ENCODE measurements at places on chromosomes 3 and 15.
A peak's percentile ranks its signal among the peaks of the same experiment; 100 is the strongest.

- no peak for DNase-seq
Observed at GRCh38 chr15:65286069-65286703, 497 bp downstream of the PARP16 start.

DNA sequence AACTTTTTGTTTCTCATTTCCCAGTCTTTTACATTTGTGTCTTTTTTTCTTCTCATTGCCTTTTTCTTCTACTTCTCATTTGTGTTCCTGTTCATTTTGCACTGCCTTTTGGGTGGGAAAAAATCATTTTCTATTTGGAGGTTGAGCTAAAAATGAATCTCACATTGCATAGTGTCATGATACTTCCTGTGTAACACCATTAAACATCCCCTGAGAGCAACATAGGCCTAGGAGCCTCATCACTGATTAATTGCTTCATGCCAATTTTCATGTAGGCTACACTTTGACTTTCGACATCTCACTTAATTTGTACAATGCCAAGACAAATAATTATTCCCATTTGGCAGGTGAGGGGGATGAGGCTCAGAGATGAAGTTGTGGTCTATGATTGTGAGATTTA, 279.2 kb downstream of the EDEM1 start:
- DNase-seq: no peak

DNA sequence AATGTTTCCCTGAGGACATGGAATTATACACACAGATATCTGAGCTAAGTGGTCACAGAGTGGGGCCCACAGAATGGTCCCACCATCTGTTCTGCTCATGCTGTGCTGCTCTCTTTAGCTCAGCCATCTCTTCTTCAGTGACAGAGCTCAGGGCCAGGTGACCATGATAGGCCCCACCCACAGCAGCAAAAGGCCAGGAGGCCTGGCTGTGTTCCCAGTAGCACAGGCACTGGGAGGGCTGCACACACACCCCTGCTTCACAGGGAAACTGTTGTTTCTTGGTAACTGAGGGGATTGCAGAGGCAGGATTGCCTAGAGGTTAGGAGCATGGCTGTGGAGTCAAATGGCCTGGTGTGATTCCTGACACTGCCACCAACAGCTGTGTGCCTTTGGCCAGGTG, 4.8 kb upstream of the FBXW12 start:
- DNase-seq: peak; percentile 35

- no peak for DNase-seq
Observed at GRCh38 chr3:4732925-4733324, 239.8 kb downstream of the ITPR1 start.

- no peak for DNase-seq
Observed at GRCh38 chr15:48748535-48748934, 62.3 kb downstream of the CEP152 start.

GRCh38 chr3:138046955-138047354, 37.0 kb downstream of the CLDN18 start:
- DNase-seq: no peak

DNA sequence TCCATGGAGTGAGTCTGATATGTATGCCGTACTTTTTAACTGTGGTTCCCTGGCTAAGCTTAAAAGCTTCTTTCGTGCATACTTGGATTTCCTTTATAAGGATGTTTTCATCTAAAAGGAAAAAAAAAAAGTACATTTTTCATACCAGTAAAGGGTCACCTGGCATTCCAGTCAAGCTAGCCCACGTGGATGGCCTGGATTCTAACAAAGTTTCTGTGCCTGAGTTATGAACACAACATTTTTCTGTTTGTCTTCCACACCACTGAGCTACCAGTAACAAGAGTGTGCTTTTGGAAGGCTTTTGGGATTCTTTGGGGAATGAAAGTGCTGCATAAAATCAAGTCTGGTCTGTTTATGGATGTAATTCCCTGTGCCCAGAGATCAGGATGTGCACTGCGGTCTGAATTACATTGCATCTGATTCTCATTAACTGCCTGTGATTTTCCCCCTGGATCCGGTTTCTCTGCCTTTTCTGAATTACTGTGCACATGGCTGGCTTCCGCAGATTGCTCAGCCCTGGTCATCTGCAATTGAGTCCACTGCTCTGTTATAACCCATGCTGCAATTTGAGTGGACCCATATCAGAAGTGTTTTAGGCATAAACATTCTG, 38.2 kb upstream of the MAGI1 start:
- no peak for DNase-seq

DNA sequence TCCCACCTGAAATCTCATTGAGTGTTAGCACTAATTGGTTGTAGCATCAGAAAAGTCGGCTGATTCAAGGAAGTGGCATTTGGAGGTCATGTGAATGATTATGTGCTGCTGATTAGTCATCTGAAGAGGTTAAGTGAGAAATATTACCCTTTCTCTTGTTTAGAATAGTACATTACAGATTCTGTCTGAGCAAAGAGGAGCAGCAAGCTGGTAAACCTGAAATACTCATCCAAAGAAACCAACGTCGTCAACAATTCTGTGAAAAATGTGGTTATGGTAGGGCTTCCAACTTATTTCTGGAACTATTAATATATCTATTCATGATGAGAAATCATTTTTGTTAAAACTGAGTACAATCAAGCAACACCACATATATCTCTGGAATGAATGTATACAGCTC, 1024.9 kb downstream of the TUSC7 start:
- DNase-seq: no peak
